ENCODE measurements at places on chromosomes 7 and 10.

DNA sequence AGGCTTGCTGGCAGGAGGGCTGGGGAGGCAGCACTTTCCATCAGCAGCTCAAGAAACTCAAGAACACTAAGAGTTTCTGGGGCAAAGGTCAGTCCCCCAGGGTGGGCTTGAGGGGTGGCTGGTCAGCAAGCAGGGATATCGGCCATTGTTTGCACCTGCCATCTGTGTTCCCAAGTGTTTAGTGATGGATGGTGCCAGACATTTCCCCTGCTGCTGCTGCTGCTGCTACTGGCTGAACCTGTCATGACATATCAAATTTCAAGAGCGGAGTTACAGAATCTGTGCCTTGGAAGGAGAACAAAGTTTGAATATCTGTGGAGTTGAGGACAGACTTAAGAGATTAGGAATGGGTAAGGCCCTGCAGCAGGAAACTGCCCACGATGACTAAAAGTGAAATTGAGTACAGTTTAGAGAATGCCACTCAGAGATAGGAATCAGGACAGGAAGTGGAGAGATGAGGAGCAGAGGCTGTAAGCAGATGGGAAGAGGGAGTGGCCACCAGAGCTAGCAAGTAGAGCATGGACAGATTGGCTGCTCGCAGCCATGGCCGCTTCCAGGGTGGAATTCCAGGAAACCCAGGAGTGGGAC, 39.2 kb upstream of the PPP1R3C start:
- no peak for DNase-seq

GRCh38 chr7:145347271-145347670, 511.4 kb upstream of the TPK1 start:
- DNase-seq = no peak

DNA sequence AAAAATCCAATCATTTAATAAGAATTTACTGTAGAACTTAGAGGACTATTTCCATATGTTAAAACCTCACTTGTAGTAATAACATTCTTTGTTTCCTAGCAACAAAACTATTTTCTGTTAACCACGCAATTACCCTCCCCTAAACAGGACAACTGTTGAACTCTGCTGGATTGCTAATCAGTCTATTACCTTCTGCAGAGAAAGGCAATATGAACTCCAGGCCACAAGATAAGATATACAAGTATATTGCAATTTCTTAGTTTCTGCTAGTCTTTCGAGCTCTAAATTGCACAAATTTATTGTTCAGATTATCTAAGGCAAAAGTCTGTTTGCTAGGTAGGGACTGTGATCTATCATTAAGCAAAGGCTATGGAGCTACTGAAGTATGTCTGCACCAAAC, 920.1 kb upstream of the LRRN3 start:
- no peak for DNase-seq

- no peak for DNase-seq
Measured at GRCh38 chr7:140616328-140616727, 24.3 kb downstream of the DENND2A start.

GRCh38 chr7:55150709-55151451, 132.1 kb downstream of the EGFR start:
- no peak for DNase-seq

DNA sequence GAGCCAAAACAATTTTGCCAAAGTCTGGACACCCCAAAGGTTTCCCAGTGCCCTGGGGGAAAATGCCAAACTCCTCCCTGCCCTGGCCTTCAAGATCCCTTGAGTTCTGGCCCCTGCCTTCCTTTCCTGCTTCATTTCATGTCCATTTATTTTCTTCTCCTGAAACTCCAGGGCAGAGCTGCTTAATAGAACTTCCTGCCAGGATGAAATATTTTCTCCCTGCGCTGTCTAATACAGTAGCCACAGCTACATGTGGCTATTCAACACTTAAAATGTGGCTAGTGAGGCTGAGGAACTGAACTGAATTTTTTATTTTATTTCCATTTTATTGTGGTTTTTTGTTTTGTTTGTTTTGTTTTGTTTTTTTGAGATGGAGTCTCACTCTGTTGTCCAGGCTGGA, 49.6 kb downstream of the COL13A1 start:
- no peak for DNase-seq

- no peak for DNase-seq
Measured at GRCh38 chr7:47093320-47094234, 488.3 kb downstream of the TNS3 start.

All from activated T-cell treated with anti-CD3 and anti-CD28 coated beads for 1 hour (primary cell).